ENCODE measurements at places on chromosomes 4 and X.

GRCh38 chr4:170949084-170949483 lies 859.3 kb upstream of the AADAT start:
- no peak for DNase-seq

DNA sequence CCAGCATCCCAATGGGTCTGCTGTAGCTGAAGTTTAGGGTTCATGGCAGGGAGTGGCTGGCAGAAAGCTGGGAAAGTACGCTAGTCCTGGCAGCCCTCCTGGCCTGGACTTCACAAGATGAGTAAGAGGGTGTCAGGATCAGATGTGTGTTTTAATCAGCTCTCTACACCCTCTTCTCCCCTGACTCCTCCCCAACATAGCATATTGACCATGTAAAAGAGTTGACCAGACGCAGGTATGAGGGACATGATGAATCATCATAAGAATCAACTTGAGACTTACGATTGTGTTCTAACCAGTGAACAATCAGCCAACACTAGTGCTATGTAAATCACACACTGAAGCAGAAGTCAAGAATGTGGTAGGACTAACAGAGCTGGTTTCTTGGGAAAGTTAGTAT lies 5.3 kb downstream of the SOWAHB start:
- no peak for DNase-seq

GRCh38 chr4:81922313-81922712 lies 450.6 kb upstream of the RASGEF1B start:
- DNase-seq, result no peak

DNA sequence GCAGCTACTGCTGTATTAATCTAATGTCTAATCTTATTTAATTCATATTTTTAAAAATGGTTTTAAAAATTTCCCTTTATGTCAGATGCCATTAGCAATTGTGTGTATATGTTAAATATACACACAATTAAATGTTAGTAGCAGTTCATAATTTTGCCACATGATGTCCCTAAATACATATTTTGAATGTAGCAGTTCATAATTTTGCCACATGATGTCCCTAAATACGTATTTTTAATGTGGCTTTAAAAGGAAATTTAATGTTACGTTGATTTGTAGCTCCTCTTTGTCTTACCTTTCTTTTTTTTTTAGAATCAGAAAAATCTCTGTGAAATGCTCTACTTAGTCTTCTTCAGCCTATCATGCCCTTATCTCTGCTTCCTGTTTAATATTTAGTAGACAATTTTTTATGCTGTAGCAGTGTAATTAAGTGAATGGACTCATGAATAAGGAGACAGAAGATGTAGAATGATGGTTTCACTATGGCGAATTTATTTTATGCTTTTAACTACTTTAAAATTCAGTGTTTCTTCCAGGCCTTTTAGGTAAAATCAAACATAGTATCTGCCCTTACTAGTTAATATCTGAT lies 26.1 kb downstream of the RBM46 start:
- DNase-seq, result no peak

DNA sequence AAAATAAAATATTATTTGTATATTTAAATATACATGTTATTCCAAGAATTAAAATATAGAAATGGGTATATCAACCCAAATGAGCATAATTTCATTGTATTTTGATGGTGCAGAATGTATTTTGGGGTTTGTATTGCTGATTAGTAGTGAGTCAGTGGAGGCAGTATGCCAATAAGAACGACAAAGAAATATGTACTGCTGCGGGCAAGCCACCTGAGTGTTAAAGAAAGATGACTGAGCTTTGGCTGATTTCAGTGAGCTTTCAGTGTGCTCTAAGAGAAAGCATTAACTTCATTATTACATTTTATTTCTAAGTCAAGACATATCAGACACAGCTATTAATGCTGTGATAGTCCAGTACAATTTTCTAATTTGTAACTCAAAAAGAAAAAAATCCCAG lies 297.8 kb downstream of the ANK2 start:
- DNase-seq, result no peak

GRCh38 chrX:68196939-68197791 lies 236.1 kb downstream of the OPHN1 start:
- no peak for DNase-seq

- no peak for DNase-seq
Measured at GRCh38 chr4:174154215-174154854, 129.1 kb downstream of the FBXO8 start.

- no peak for DNase-seq
Measured at GRCh38 chr4:94244087-94244828, 36.6 kb downstream of the SMARCAD1 start.

DNA sequence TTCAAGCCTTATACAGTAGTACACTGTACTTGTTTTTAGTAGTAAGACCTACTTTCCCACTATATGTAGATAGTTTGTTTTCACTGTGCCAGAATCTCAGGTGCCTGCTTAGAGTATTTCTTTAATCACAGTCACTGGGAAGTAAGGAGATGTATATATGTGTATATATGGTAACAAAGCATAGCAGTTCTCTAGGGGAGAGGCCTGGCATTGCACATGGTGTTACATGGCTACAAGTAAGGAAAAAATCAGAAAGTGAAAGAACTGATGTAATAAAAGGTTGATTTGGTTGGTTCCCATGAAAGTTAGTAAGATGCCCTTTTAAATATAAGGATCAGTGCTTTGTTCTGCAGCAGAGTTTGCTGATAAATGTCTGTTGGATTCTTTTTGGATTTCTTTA lies 9.3 kb upstream of the DCK start:
- no peak for DNase-seq

DNA sequence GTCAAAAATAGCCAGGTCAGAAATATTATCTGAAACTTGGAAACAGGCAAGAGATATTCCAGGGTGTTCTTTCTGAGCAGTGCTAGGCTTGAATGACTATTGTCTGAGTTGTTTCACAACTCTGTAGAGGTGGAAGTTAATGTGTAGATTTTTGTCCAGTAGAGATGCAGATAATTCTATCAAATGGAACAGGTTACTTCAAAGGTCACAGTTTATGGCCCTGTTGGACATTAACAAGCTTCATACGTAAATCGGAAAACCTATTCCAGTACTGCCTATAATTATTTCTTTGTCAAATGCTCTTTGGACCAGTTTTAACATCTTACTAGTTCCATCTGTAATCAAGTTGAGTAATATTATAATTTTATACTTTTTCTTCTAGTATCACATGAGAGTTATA lies 1639.4 kb upstream of the TENM3 start:
- no peak for DNase-seq

DNA sequence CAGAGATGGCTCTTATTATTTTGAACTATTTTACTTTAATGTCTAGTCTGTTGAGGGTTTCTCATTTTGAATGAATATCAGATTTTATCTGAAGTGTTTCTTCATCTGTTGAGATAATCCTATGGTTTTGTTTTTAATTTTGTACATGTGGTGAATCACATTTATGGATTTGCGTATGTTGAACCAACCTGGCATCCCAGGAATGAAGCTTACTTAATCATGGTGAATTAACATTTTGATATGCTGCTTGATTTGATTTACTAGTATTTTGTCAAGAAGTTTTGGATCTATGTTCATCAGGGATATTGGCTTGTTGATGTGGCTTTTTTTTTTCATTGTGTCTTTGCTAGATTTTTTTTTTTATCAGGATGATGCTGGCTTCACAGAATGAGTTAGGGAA lies 2390.9 kb downstream of the PCDH7 start:
- no peak for DNase-seq

DNA sequence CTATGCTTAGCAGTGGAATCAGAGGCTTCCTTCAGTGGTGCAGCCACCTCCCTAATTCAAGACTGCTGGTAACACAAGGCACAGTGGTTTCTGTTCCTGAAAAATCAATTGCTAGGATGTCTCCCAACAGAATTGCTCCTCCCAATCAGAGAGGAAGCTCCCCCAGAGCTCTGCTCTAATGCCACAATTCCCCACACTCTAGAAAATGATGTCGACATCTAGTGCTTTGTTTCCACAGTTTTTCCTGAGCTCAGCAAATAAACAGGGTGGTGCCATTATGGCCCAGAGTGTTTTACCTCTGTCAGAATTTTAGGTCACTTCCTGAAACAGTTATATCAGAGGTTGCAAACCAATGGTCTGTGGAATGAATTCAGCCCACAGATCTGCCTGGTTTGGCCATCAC lies 24.7 kb downstream of the TAB3 start:
- DNase-seq, result no peak

DNA sequence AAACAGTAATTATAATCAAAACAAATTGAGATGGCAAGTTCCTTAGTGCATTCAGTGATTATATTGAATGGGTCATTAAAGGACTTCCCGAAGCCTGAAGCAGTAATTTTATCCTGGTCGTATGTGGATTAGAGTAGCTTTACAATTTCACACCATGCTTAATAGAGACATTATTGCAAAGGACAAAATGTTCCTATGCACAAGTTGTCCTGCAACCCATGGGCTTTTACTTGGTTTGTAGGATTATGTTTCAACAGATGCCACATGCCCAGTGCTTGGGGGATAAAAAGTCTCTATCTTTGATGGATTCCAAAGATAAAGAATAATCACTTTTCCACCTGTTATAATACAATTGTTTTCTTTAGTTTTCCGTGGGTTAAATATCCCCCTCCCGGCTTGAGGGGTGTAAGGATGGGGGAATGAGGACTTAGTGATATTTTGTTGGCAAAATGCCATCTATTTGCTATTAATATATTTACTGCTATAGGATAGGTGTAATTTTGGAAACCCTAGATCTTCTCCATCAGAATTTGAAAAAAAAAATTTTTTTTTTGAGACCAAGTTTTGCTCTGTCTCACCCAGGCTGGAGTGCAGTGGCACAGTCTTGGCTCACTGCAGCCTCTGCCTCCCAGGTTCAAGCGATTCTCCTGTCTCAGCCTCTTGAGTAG lies 156.5 kb upstream of the ETNPPL start:
- DNase-seq, result no peak

DNA sequence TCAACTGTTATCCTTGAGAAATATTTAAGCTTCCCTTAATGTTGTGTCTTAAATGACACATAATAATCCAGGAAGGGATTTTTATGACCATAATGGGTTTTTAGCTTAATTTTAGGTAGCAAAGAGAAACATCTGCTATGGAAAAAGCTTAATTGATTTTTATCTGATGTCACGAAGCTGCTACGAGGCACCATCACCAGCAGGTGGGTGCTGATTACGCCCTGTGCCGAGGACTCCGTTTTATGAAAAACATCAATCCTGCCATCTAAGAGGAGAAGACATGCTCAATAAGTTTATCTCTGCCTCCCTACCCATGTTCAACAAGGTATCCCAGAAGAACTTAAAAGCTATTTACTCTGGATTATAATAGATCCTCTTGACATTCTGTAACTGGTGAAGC lies 280.6 kb upstream of the ZFP42 start:
- DNase-seq, result no peak

- DNase-seq, result no peak
Measured at GRCh38 chr4:57064811-57065711, 45.1 kb downstream of the IGFBP7 start.

GRCh38 chrX:44332437-44332836 lies 11.0 kb downstream of the EFHC2 start:
- DNase-seq, result no peak

GRCh38 chr4:26566133-26566532 lies 17.8 kb upstream of the TBC1D19 start:
- DNase-seq, result no peak

GRCh38 chr4:182091128-182091527 lies 152.1 kb upstream of the TENM3 start:
- no peak for DNase-seq

GRCh38 chr4:165794834-165795233 lies 78.2 kb upstream of the TLL1 start:
- no peak for DNase-seq
